ENCODE measurements at places on chromosomes 2 and 18. TPM values are rescaled to one million over a fixed set of nuclear protein-coding genes. Genes with fewer than 3 reads are reported as not detected.

The KYNU gene
- total RNA-seq: 1.3 TPM

The CYP1B1 gene
- total RNA-seq: 146 TPM

The INHBB gene
- not detected for total RNA-seq

The ELOA2 gene
- not detected for total RNA-seq

The UGT1A5 gene
- total RNA-seq: not detected

The KIF1A gene
- under 0.01 TPM for total RNA-seq

The LRP2 gene
- 0.41 TPM for total RNA-seq

The CYBRD1 gene
- 412 TPM for total RNA-seq

The OSBPL1A gene
- total RNA-seq: 80.4 TPM

The KCNJ13 gene
- not detected for total RNA-seq

The CHRND gene
- not detected for total RNA-seq

The SF3B6 gene
- total RNA-seq: 191 TPM

The TEKT4 gene
- total RNA-seq: not detected

The TYMS gene
- 1.1 TPM for total RNA-seq

DNA sequence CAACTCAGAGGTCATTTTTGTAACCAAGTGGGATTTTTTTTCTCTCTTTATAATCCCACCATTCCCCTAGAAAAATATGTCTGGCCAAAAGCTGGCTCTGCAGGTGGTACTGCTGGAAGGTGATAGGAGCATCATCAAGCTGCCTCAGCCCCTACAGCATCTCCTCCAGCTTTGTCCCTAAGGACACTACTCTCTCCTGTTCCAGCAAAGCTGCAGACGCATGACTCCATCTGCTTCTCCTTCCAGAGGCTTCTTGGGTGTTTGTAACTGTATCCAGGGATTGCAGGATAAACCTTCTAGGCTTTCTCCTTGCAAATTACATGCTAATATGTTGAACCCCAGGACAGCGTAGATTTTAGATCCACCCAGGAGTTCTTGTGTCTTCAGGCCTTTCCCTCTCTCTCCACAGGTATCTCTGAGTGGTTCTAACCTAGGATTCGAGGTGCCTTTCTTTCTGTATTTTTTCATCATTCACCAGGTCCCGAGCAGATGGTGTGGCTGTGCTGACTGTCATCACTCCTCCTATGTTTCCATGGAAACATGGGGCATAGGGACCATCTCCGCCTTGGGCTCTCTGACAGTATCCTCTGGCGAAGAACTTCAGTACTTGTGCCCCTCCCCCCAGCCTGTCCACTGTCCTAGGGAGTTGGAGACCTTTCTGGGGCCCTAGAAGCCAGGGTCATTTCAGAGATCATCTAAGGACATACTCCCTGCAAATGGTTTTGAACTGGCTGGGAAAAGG lies 34.3 kb downstream of the AFF3 start:
- DNase-seq: no peak

GRCh38 chr2:72919414-72920317 lies 2.3 kb downstream of the EMX1 start:
- peak; percentile 5 for DNase-seq

DNA sequence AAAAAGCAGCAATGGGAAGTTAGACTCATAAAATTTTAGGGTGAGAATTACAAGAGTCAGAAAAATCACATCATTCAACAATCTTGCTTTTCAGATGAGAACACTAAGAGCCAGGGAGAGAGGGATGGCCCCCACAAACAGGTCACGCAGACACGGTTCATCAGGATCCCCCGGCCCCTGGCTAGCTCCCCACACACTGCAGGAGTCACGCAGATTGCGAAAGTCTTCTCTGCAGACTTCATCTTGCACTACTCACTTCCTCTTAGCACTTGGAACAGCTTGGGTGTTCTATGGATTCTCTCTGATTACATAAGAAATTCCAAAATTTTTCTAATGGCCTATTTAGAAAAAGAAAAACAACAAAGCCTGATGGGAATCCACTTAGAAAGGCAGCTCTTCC lies 21.6 kb upstream of the SULT1C2 start:
- DNase-seq: peak; percentile 69

DNA sequence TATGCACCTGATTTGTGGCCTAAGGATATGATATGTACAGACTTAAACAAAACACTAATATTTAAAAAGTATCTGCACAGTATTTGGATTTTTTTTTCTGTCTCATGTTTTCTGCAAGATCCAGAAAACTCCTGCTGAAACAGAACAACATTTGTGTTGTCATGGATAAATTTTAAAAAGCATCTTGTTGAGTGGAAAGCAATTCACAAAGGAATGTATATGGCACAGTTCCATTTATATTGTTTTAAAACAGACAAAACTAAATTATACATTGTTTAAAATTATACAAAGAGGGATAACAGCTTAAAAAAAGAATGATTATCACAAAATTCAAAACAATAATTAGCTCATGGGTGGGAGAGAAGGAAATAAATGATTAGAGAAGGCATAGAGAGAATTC lies 193.5 kb downstream of the PPP1R1C start:
- DNase-seq: no peak

DNA sequence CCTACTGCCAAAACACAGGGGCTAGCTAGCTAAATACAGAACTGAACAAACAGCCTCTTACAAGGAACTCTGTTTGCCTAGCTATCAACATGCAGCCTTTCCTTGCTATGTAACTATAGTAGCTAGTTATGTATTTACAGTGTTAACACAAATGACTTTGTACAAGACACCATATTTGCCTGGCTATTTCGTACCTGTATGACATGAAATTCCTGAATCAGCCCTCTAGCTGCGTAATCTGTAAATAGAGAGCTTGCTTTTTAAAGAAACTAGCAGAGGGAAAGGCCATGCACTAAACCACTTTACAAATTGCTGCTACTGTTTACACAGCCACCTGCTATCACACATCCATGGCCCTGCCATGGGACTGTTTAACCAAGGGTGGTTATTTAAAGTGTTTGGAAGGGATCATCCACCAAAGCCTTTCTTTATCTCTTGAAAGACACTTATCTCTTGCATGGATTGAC lies 248.7 kb downstream of the TFCP2L1 start:
- no peak for DNase-seq

DNA sequence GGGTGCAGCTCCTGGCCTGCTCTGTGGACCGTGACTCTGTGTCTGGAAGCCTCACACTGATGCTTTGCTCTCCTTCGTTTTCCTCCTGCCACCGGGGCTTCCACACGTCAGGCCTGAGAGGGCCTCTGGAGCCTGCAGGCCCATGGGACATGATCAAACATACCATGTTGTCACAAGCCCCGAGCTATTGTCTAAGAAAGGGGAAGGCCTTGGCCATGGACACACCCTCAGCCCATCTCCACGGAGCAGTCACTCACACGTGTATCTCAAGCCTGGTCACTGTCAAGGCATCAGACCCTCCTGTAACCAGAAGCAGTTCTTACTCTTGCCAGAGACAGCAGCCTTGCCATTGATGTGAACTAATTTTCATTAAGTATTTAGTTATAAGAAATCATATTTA lies 814.1 kb upstream of the SALL3 start:
- DNase-seq: no peak

DNA sequence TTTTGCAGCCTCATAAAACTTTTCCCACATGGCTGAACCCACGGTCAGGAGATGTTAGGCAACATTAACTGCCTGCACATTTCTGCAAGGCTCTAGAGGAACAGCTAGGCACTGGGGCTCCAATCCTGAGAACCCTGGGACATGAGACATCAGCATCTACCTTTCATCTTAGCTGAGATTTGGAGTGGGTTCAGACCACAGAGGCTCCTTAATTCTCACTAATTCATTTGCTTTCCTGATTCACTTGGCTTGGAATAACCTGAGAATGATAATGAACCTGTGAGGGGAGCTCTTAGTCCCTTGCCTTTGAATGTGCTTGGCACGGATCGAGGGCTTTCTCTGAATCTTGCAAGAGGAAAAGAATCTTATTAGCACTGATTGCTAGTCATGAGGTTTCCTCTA lies 266.2 kb downstream of the FIGN start:
- peak; percentile 18 for DNase-seq

DNA sequence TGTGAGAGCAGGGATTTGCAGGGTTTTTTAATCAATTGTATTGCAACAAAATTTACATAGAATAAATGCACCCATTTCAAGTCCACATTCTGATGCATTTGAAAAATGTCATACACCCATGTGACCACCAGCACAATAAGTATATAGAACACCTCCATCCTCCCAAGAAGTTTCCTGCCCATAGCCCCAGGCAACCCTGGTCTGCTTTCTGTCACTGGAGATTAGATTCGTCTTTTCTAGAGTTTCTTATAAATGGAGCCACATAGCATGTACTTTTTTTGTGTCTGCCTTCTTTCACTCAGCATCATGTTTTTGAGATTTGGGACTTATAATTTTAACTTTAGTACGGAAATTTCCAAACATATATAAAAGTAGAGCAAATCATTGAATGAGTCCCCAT lies 127.2 kb upstream of the EPAS1 start:
- DNase-seq: no peak

- no peak for DNase-seq
Measured at GRCh38 chr2:27390822-27391679, 10.5 kb upstream of the ZNF513 start.

- DNase-seq: peak; percentile 66
Measured at GRCh38 chr2:218569038-218569431, 396 bp downstream of the CNOT9 start.

GRCh38 chr2:148643421-148643820 lies 1.1 kb upstream of the EPC2 start:
- no peak for DNase-seq

DNA sequence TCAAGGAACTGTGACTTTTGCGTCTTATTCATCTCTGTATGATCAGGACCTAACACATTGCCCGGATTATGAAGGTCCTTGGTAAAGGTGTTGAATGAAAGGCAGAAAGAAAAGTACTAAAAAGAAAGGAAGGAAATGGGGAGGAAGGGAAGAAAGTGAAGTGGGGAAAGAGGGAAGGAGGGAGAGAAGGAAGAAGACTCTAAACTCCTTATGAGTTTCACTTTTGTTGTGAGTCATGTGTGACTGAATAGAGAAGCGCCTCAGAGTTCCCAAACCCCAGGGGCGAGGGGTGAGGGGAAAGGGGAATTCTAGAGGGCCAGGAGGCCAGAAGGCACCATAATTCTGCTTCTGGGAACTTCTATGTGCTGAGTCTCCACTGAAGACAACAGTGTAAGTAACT lies 30.9 kb upstream of the OSBPL6 start:
- no peak for DNase-seq

- DNase-seq: peak; percentile 68
Measured at GRCh38 chr2:205700331-205701132, 18.2 kb downstream of the NRP2 start.

- no peak for DNase-seq
Measured at GRCh38 chr18:54396760-54397159, 39.1 kb downstream of the C18orf54 start.

- no peak for DNase-seq
Measured at GRCh38 chr2:217873371-217873770, 129.4 kb downstream of the TNS1 start.

- no peak for DNase-seq
Measured at GRCh38 chr18:39752351-39752750, 2186.8 kb upstream of the CELF4 start.

DNA sequence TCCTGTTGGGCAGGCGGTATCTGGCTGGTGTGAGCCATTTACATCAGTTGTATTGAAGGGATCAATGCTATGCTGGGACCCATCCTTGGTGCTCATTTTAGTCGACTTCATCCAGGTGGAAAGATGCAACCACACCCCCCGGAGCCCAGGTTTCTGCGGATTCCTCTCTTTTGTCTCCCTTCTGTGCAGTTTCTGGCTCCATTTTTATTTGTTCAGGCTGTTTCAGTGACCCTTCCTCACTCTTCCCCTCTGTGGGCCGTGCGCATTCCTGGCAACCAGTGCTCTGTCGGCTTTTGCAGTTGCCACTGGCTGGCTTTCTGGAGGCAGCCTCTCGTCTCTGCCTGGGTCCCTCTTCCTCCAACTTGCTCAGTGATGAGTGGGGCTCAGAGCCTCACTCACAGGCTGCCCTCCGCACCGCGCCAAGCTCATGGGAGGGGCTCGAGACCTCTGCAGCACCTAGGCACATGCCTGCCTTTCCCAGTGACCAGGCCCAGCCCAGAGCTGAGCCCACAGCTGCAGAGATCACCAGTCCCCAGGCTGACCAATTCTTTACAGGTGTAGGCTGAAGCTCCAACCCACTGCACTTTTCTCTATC lies 12.1 kb downstream of the SH3RF3 start:
- no peak for DNase-seq

GRCh38 chr2:36559221-36559942 lies 38.6 kb downstream of the FEZ2 start:
- DNase-seq: no peak

- peak; percentile 43 for DNase-seq
Measured at GRCh38 chr2:142722569-142722968, 154.9 kb upstream of the KYNU start.

DNA sequence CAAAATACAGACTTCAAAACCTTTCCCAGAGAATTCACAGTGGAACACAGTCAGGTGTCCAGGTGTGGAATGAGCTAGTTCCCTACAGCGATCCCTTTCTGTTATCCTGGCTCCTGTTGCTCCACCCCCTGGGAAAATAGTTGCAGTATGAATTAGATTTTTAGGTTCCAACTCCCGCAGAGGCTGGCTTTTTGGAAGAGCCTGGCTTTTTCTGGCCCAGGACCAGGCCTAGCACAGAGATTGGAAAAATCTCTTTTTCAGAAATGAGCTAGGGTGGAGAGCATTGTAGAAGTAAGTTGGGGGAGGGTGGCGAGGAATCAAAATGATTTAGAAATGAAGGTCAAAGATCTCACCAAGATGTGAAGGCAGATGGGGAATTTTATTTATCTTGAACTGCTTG lies 27.1 kb downstream of the COL5A2 start:
- peak; percentile 73 for DNase-seq

DNA sequence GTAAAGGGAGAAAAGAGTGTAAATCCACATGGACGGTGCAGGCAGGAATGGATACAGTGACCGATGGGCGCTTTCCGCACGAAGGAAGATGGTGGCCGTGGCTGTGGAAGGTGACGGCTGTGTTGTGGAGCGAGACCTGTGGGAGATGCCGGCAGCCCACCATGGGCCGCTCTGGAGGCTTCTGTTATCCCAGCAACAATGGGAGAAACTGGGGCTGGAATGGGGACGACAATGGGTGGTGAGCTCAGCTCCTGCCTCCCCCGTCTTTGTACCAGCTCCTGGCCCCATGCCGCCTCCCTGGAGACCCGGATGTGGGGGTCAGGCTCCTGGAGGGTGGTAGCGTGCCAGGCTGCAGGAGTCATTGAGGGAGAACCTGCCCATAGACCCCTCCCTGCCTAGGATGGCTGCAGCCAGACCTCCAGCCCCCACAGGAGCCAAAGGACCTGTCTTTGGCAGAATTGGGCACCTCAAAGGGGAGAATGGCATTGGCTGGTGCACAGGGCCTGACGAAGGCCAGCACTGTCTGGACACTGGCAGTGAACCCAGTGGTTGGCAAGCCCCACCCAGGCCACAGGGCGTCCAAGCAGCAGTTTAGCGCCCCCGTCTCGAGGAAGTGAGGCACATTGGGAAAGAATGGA lies 72.6 kb downstream of the SLC66A2 start:
- DNase-seq: no peak

DNA sequence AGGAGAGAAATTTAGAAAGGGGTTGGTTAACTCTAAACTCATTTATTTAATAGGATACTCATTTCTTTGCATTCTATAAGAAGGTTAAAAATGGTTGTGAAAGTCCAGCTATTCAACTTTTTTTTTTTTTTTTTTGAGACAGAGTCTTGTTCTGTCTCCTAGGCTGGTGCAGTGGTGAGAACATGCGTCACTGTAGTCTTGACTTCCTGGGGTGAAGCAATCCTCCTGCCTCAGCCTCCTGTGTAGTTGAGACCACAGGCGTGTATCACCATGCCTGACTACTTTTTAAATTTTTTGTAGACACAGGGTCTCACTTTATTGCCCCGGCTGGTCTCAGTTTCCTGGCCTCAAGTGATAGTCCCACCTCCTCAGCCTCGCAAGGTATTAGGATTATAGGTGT lies 11.9 kb downstream of the ELP2 start:
- DNase-seq: no peak

- no peak for DNase-seq
Measured at GRCh38 chr2:210215120-210215519, 10.1 kb downstream of the ACADL start.

Measured in fibroblast of the aortic adventitia (primary cell).